ENCODE measurements at places on chromosomes 13 and 19.

DNA sequence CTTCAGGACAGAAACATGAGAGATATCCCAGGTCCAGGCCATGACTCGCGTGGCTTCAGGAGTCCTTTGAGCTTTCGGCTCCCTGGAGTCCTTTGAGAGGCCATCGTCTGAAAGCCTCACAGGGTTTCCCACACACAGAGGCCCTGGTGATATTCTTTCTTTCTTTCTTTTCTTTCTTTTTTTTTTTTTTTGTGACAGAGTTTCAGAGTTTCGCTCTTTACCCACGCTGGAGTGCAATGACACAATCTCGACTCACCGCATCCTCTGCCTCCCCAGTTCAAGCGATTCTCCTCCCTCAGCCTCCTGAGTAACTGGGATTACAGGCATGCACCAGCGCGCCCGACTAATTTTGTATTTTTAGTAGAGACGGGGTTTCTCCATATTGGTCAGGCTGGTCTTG is 5.5 kb downstream of the SIN3B start:
- DNase-seq: no peak

- no peak for DNase-seq
Measured at GRCh38 chr19:8302357-8302691, 5.8 kb downstream of the CD320 start.

- no peak for DNase-seq
Measured at GRCh38 chr13:67100730-67101129, 129.4 kb downstream of the PCDH9 start.

- no peak for DNase-seq
Measured at GRCh38 chr13:70541451-70541850, 433.2 kb upstream of the KLHL1 start.

DNA sequence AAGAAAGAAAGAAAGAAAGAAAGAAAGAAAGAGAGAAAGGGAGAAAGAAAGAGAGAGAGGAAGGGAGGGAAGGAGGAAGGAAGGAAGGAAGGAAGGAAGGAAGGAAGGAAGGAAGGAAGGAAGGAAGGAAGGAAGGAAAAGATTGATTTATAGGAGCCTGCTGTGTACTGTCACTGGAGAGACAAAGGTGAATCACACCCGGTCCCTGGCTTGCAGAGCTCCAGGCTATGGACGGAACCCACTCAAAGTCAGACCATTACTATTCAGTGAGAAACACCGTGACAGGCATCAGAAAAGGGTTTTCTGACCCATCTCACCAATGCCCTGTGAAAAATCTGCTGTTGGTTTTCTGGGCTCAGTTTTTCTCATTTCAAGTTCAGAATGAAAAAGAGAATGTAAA is 7.3 kb upstream of the CEACAM6 start:
- DNase-seq: no peak
